ENCODE measurements at places on chromosomes 7 and 10. TPM values are rescaled to one million over a fixed set of nuclear protein-coding genes. Genes with fewer than 3 reads are reported as not detected.

- no peaks in the 10 kb centered on the region for H3K27me3 ChIP-seq
- H3K27ac ChIP-seq: no peak overlapping the region
- H3K4me3 ChIP-seq: no peak overlapping the region
- H3K4me1 ChIP-seq: no peaks in the 10 kb centered on the region
- no peaks in the 10 kb centered on the region for H3K36me3 ChIP-seq
These were observed 21.2 kb downstream of the CLEC2L start for GRCh38 chr7:139544645-139545044.

- H3K27me3 ChIP-seq: no peaks in the 10 kb centered on the region
- no peak for DNase-seq
- H3K4me1 ChIP-seq: no peaks in the 10 kb centered on the region
- H3K36me3 ChIP-seq: no peaks in the 10 kb centered on the region
These were observed 47.8 kb upstream of the KCNMA1 start for GRCh38 chr10:77685432-77685831.

DNA sequence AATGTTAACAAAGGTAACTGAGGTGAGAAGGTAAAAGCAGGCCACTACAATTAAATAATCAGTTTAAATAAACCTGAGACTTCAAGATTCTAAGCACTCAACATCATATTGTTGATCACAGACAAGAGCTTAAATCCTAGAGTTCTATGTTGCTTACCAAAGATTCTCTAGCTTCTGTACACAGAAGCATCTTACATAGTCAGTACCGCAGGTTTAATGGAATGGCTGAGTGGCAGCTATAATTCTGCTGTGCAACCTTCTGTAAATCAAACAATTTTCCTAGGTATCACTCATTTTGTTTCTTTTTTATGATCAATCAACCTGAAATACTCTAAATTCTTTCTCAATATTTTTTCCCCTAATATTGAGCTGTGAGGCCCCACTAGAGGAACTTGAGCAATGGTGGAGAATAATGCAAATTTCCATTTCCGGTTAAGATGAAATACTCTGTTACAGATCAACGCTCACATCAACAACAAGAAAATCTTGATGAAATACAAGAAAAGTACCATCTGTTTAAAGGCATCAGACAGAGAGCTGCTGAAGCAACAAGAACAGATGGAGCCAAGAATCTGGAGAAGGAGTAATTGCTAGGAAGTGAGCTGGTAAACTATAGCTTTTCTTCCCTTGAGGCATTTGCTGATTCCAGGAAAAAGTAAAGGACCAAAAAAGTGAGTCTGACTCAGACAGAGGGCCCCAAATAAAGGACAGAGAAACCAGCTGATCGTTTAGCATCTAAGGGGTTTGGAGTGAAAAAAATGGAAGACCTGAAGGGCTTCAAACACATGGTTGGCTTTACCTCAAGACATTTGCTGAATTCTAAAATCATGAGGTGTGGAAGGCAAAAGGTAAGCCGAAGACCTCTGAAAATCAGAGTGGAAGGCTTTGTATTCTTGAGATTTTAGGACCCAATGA is 22.6 kb downstream of the PNPLA8 start:
- no peaks in the 10 kb centered on the region for H3K36me3 ChIP-seq
- H3K27me3 ChIP-seq: no peaks in the 10 kb centered on the region
- no peak for DNase-seq
- H3K27ac ChIP-seq: no peak overlapping the region
- H3K4me3 ChIP-seq: no peak overlapping the region

GRCh38 chr7:123608991-123609882 is 7.6 kb downstream of the ASB15 start:
- H3K4me1 ChIP-seq: no peaks in the 10 kb centered on the region
- H3K27me3 ChIP-seq: no peaks in the 10 kb centered on the region
- H3K27ac ChIP-seq: no peak overlapping the region
- no peak for DNase-seq
- H3K4me3 ChIP-seq: no peak overlapping the region

- peaks cover 63% of the 10 kb centered on the region for H3K4me1 ChIP-seq
- H3K27me3 ChIP-seq: no peaks in the 10 kb centered on the region
- DNase-seq: no peak
- H3K36me3 ChIP-seq: no peaks in the 10 kb centered on the region
These were observed 63.7 kb upstream of the PPIF start for GRCh38 chr10:79283616-79284015.

GRCh38 chr7:141709318-141709717 is 1.2 kb downstream of the WEE2 start:
- DNase-seq: no peak
- no peak overlapping the region for H3K27ac ChIP-seq
- no peaks in the 10 kb centered on the region for H3K36me3 ChIP-seq
- H3K27me3 ChIP-seq: no peaks in the 10 kb centered on the region
- no peaks in the 10 kb centered on the region for H3K4me1 ChIP-seq

DNA sequence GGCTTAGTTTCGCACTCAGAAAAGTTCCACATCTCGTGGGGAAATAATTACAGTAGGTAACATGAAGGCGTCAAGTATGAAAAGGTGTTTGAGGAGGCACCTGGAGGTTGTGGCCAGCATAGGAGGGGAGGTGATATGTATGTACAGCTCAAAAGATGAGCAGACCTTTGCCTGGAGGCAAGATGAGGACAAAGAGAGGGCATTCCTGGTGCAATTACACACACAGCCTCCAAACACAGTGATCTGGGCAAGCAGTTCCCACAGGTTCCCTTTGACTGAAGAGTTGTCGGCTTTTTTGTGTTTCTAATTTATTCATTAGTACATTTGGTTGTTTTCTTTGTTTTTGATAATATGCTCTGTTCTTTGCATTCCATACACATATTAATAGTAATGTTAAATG is 46.9 kb downstream of the CDK14 start:
- H3K27me3 ChIP-seq: no peaks in the 10 kb centered on the region
- H3K4me1 ChIP-seq: no peaks in the 10 kb centered on the region
- no peak overlapping the region for H3K27ac ChIP-seq
- DNase-seq: no peak

GRCh38 chr10:21130108-21130507 is 233.0 kb upstream of the NEBL start:
- no peak overlapping the region for H3K27ac ChIP-seq
- no peaks in the 10 kb centered on the region for H3K36me3 ChIP-seq
- peaks cover 1% of the 10 kb centered on the region for H3K4me1 ChIP-seq

- no peaks in the 10 kb centered on the region for H3K27me3 ChIP-seq
- H3K27ac ChIP-seq: no peak overlapping the region
- DNase-seq: no peak
- H3K36me3 ChIP-seq: no peaks in the 10 kb centered on the region
These were observed 12.5 kb upstream of the CDK13 start for GRCh38 chr7:39937366-39938153.

- H3K4me1 ChIP-seq: no peaks in the 10 kb centered on the region
- no peaks in the 10 kb centered on the region for H3K36me3 ChIP-seq
- H3K27ac ChIP-seq: no peak overlapping the region
These were observed 293.2 kb upstream of the NFE2L3 start for GRCh38 chr7:25858525-25859411.

DNA sequence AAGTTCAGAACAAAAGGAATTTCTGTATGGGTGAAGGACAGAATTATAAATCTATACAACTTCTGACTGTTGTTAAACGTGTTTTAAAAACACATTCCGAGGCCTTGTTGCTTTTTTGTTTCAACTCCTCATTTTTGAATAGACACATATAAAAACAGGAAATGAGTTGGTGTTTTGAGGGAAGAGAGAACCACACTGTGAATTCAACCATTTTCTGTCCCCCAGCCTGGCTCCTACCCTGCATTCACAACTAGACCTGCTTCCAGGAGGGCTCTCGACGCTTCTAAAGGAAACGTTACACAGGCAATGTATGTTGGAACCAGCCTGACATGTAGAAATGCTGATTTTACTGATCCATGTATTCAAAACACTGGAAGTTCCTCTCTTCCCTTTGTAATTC is 76.5 kb downstream of the OR13A1 start:
- H3K4me3 ChIP-seq: no peak overlapping the region
- H3K27ac ChIP-seq: no peak overlapping the region
- no peak for DNase-seq
- H3K36me3 ChIP-seq: no peaks in the 10 kb centered on the region
- H3K4me1 ChIP-seq: peaks cover 9% of the 10 kb centered on the region

DNA sequence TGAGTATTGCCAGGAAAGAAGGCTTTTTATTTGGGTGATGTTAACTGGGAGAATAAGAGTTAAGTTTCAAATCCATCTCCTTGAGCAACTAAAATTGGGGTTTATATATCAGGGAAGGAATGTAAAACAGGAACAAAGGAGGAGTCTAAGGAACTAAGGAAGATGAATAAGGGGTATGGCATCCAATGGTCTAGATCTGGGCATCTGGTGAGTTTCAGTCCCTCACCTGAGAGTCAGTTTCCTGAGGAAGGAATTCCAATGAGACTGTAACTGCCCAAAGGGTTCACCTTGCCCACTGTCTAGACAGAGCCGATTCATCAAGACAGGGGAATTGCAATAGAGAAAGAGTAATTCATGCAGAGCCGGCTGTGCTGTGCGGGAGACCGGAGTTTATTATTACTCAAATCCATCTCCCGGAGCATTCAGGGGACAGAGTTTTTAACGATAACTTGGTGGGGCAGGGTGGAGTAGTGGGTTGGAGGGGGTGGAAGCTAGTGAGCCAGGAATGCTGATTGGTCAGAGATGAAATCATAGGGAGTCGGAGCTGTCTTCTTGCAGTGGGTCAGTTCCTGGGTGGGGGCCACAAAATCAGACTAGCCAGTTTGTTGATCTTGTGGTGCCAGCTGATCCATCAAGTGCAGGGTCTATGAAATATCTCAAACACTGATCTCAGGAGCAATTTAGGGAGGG is 188.3 kb upstream of the STK17A start:
- no peak for DNase-seq
- no peaks in the 10 kb centered on the region for H3K27me3 ChIP-seq
- H3K4me1 ChIP-seq: no peaks in the 10 kb centered on the region
- H3K27ac ChIP-seq: no peak overlapping the region

DNA sequence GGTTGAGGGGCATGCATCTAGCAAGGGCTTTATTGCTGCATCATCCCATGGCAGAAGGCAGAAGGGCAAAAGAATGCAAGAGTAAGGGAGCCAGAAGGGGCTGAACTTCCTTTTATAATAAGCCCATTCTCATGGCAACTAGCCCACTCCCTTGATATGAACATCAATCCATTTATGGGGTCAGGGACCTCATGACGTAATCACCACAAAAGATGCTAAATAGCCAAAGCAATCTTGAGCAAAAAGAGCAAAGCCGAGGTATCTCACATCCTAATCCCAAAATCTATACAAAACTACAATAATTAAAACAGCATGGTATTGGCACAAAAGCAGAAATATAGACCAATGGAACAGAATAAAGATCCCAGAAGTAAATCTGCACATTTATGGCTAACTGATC is 499.9 kb downstream of the ATRNL1 start:
- no peak overlapping the region for H3K27ac ChIP-seq
- no peaks in the 10 kb centered on the region for H3K36me3 ChIP-seq
- DNase-seq: no peak
- no peak overlapping the region for H3K4me3 ChIP-seq

DNA sequence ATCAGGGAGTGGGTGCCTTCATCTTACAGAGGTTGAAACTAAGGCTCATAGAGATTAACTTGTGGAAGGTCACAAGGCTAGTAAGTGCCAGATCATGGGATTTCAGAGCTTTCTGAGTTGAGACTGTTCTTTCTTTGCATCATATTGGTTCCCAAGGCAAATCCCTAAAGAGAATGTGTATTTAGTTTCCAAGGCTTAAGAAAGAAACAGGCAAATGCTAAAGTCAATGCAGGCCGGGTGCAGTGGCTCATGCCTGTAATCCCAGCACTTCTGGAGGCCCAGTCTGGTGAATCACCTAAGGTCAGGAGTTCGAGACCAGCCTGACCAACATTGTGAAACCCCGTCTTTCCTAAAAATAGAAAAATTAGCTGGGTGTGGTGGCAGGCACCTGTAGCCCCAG is 19.8 kb downstream of the CDK1 start:
- H3K4me1 ChIP-seq: no peaks in the 10 kb centered on the region
- H3K27ac ChIP-seq: no peak overlapping the region
- DNase-seq: no peak
- no peak overlapping the region for H3K4me3 ChIP-seq

- DNase-seq: no peak
- H3K4me3 ChIP-seq: no peak overlapping the region
- H3K27ac ChIP-seq: no peak overlapping the region
- H3K27me3 ChIP-seq: no peaks in the 10 kb centered on the region
- H3K4me1 ChIP-seq: no peaks in the 10 kb centered on the region
- H3K36me3 ChIP-seq: no peaks in the 10 kb centered on the region
These were observed 83.8 kb upstream of the AKR1E2 start for GRCh38 chr10:4742217-4742616.

DNA sequence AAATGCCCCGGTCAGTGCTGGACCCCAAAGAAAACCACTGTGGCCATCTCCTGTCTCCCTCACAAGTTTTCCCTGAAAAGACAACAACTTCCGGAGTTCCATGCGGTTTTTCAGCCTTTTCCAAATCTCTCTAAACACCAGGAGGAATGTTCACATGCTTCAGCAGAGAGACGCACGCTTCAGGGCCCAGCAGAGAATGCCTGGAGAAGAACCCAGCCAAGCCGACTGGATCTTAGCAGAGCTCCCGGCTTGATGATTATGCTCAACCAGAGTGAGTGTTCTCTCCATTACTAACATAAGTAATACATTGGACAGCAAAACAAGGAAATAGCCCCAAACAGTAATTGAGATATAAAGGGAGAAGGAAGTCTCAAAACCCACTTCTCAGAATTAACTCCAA is 17.9 kb downstream of the PRKCQ start:
- no peaks in the 10 kb centered on the region for H3K27me3 ChIP-seq
- H3K36me3 ChIP-seq: no peaks in the 10 kb centered on the region
- H3K4me3 ChIP-seq: no peak overlapping the region
- H3K4me1 ChIP-seq: no peaks in the 10 kb centered on the region
- H3K27ac ChIP-seq: no peak overlapping the region
- no peak for DNase-seq

GRCh38 chr7:50687096-50687495 is 95.6 kb downstream of the GRB10 start:
- no peak overlapping the region for H3K4me3 ChIP-seq
- H3K27me3 ChIP-seq: no peaks in the 10 kb centered on the region
- H3K27ac ChIP-seq: no peak overlapping the region
- peaks cover 16% of the 10 kb centered on the region for H3K36me3 ChIP-seq
- H3K4me1 ChIP-seq: peaks cover 16% of the 10 kb centered on the region
- DNase-seq: no peak

- DNase-seq: no peak
- peaks cover 21% of the 10 kb centered on the region for H3K4me1 ChIP-seq
- H3K27me3 ChIP-seq: no peaks in the 10 kb centered on the region
- peak overlapping the region; percentile 30 for H3K27ac ChIP-seq
These were observed 98.4 kb upstream of the PDLIM1 start for GRCh38 chr10:95389176-95389575.

DNA sequence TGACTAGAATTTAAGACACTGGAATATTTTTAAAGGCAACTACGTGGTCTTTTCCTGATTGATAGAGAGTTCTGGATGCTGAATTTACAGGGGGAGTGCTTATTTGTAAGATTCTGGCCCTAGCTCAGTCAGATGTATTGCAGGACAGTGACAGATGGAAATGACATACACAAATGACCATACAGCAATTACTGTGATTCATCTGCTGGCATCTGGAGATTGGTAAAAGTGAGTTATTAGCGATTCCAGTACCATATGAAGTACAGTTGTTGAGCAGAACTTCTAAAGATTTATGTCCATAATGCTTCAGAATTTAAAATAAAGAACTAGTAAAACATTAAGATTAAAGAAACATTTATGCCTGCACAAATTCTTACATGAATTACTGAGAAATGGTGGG is 243.2 kb downstream of the CRPPA start:
- no peak overlapping the region for H3K4me3 ChIP-seq
- H3K36me3 ChIP-seq: no peaks in the 10 kb centered on the region
- DNase-seq: no peak
- no peaks in the 10 kb centered on the region for H3K4me1 ChIP-seq

Gene CYP2E1
- total RNA-seq: 2.2 TPM

Gene PLPP4
- not detected for total RNA-seq

Gene ZMIZ1
- 63.1 TPM for total RNA-seq

Gene TMEM176A
- 48.8 TPM for total RNA-seq

Gene KCP
- 1.7 TPM for total RNA-seq
